Stimulated activated CD4-positive, alpha-beta T cell treated with anti-CD3 and anti-CD28 coated beads, Interleukin-15, amount 100 ng/mL, for 1 hour (primary cell): ENCODE measurements at places on chromosomes 4 and X.

DNA sequence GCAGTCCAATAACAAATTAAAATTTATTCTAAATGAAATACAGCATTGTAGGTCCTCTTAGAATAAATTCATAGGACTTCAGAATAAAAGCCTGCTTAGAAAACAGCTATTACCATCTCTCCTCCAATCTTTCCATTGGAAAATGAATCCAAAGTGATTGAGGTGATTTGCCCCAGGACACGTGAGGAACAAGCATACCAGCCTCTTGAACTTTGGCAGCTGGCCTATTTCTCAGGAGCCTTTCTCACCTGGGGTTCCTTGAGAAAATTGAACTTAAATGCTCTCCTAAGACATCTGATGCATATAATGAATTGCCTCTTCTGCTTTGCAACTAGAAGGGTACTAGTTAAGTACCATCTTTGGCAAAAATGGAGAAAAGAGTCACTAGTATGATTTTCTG is 13.5 kb downstream of the ARHGAP24 start:
- DNase-seq: no peak

DNA sequence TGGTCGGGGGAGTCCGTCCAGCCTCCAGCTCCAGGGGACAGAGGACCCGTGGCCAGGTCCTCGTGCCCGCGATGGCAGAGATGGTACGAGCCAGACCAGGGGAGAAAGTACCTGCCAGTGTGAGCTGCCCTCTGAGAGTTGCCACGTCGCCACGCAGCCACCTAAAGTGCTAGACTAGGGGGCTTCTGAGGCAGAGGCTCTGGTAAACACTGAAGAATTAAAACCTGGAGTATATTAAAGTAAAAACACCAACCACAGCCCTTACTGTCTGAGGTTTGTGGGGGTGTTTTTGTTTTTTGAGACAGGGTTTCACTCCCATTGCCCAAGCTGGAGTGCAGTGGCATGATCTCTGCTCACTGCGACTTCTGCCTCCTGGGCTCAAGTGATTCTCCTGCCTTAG is 60.1 kb upstream of the SORCS2 start:
- DNase-seq: no peak

- DNase-seq: peak; percentile 28
Measured at GRCh38 chr4:1309261-1310010, 19.7 kb downstream of the MAEA start.

DNA sequence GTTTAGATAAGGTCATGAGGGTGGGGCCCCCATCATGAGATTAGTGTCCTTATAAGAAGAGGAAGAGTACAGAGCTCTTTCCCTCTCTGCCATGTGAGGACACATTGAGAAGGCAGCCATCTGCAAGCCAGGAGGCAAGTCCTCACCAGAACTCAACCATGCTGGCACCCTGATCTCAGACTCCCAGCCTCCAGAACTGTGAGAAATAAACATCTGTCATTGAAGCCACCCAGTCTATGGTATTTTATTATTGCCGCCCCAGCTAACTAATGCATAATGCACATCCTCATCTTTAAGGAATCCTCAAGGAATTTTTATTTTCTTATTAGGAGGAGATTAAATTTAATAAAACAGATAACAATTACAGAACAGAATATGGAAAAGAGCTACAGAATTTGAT is 16.7 kb upstream of the EXOSC9 start:
- DNase-seq: no peak

DNA sequence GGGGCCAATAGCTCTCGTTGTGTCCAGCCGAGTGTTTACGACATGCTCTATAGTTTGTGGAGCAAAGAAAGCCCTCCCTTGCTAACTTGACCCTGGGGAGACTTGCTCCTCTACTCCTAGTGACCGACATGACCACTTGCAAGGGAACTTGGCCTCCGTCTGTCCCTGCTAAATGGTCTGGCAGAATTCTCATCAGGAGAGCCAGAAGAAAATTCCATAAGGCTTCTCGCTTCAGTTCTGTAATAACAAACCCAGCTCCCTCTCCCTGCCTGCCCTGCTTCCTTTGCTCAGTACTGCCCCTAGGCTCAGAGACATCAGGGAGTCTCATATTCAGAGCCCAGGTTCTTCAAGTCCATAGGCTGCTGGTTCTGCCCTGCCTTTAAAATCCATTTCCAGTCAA is 13.0 kb downstream of the DOCK11 start:
- DNase-seq: no peak

- DNase-seq: no peak
Measured at GRCh38 chrX:13891377-13892140, 74.7 kb upstream of the GPM6B start.

DNA sequence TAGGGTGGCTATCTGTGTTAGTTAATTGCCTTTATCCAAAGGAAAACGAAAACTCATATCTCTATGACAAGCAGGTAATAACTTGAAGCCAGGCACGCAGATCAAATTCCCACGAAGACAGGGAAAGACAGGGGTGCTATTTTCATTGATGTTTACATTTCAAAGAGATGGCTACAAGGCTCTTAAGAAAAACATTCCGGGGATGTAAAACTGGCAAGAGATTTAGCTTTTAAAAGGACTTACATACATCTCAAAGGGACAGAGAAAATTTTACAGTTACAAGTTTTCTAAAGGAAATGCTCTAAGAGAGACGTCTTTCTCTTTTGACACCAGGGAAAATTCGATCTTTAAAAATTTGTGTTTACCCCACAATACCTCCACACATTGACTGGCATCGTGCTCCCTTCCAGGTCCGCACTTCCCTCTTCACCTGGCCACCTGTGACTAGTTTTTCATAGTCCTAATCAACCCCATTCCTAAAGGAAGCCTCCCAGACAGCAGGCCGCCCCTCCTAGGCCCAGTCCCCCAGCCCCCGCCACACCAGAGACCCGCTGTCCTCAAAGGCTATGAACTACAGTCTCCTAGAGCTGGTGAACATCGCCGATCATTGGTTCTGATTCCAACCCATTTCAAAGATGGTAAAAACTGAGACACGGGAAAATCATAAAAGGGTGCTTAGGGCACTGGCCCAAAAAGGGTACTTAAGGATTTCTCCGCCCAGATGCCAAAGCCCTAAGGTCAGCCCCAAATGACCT is 649 bp upstream of the ARAF start:
- DNase-seq: no peak

GRCh38 chr4:7818399-7818911 is 121.2 kb downstream of the AFAP1 start:
- no peak for DNase-seq

DNA sequence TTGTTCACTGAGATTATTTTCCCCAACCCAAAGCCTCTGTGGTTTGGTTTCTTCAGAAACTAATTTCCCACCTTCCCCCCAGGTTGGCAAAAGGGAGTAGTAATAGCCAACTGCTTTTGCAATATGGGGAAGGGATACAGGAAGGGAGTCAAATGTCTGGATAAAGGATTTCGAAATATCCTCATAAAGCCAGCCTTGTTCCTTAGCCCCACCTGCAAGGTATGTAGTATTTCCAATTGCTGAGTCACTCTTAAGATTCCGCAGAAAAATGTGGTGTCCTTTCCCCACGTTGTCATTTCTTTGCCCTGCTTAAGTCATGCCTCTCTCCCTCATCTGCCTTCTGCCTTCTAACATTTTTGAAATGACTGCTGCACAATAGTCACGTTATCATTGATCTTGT is 138.8 kb upstream of the DCAF8L1 start:
- no peak for DNase-seq

DNA sequence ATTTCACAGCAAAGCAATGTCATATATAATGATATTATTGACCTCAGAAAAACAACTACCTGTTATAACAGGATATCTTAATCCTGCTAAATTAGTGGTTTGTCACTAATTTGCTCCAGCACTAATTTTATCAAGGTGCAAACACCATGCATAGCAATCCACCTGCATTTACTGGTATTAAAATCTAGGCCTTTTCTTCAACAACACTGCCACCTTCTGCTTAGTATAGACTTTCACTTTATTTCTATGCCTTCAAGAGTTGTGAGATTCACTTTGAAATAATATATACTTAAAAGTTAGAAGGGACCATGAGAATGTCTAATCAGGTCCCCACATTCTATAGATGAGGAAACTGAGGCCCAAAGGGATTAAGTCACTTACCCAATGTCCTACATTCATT is 82.1 kb upstream of the IQCM start:
- DNase-seq: no peak

- DNase-seq: no peak
Measured at GRCh38 chr4:174358829-174359228, 75.1 kb downstream of the CEP44 start.

DNA sequence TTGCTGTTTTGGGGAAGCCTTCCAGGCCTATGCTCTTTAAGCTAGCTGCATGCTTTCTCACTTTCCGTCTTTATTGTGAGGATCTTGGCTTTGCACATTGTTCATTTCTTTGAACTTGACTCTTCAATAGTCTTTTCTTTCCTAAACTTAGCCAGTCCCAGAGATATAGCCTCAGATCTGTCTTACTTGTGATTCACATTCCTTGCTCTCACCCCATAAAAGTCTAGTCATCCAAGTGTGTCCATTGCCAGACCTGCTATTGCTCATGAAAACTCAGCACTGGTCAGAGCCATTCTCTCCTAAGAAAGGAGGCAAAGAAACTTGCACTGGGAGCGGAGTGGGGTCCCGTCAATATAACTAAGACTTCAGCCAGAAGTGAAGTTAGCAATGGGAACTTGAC is 275.0 kb upstream of the CTSO start:
- no peak for DNase-seq
